T1000 (cell line): ENCODE measurements at places on chromosomes 3 and 15.
A peak's percentile ranks its signal among the peaks of the same experiment; 100 is the strongest.

DNA sequence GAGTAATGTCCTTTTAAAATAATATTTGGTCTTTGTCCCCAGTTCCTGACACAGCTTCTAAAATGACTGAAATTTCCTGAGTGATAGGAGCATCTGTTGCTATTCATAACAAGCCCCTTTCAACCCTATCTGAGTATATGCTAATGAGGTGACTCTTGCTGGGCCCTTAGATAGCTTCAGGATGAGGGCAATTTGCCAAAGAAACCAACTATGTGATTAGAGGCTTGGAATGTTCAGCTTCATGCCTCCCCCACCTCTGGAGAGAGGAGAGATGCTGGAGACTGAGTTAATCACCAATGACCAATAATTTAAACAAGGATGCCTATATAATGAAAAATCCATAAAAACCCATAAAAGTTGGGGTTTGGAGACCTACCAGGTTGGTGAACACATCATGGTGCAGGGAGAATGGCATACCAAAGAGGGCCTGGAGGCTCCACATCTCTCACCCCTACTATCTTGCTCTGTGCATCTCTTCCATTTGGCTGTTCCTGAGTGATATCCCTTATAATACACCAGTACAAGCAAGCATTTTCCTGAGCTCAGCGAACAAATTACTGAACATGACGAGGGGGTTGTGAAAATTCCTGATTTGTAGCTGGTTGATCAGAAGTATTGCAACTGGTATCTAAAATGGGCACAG, 189.2 kb downstream of the ECT2 start:
- peak; percentile 40 for DNase-seq

DNA sequence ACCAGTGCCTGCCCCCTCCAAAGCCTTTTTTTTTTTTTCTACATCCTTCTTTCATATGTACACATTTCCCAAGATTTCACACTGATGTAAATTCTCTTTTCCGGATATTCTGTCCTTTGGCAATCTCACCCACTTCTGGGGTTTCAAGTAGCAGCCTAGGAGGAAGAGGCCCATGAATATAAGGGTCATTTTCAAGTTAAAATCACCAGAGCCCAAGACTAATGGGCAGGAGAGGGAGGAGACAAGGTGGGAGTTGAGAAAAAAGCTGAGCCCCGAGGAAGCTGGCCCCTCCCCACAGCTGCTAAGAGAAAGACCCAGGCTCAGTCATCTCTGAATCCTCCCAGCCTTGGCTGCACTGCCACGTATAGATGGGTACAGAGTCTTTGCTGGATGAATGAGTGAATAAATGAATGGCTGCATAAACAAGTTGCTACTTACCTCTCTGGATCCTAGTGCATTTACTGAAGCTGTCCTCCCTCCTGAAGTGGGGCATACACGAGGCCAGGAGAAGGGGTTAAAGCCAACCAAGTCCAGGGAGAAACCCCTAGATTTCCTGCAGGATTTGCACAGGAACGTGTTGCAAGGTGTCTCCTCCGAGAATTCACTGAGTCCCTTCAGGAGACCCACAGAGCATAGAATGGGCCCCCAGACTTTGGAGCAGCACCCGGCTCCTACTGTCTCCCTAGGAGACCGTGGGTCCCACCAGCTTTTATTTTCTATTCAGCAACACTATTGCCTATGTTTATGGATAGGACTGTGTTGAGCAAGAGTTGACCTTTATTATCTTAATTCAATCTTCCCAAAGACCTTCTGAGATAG, 100.8 kb upstream of the LIPC start:
- DNase-seq, result no peak

- DNase-seq, result no peak
These were observed 6.5 kb downstream of the TPM1 start for GRCh38 chr15:63048776-63049665.

GRCh38 chr3:193586526-193586925, 6.5 kb upstream of the OPA1 start:
- DNase-seq, result no peak

DNA sequence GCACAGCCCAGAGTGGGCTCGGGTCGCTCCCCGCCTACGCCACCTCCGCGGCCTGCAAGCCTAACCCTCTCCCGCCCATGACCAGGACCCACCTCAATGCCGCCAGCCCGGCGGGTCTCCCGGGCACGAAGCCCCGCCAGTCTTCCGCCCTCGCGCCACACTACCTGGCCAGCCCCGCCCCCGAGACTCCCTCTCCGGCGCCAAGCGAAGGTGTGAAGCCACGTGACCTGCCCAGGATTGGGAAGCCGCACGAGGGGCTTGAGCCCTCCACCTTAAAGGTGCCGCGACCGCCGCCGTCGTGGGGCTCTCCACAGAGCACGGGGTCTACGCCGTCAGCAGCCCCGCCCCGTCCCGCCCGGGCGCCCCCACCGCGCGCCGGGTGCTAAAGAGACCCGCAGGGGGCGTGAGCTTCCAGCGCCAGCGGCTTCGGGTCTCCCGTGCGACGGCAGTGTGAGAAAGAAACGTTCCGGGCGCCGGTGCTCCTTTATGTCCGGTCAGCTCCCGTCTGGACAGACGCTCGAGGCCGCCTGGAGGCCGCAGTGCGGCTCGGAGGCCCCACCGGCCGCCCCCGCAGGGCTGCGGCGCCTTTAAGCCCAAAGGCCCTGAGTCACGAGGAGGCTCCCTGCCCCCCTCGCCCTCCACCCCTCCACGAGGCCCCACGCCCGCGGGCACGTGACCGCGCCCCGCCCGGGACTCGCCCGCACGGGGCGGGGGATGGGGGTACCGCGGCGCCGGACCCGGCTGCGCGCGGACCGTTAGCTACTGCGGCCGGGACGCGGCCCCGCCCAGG, at the start of gene CPEB1:
CPEB1 (minus strand) TSS at position 319 of the 790 bp plus-strand sequence. CDS start 18,904 bp downstream, outside the sequence.
- peak; percentile 1 for DNase-seq

- DNase-seq, result no peak
These were observed 19.2 kb downstream of the P3H2 start for GRCh38 chr3:190101320-190102011.

DNA sequence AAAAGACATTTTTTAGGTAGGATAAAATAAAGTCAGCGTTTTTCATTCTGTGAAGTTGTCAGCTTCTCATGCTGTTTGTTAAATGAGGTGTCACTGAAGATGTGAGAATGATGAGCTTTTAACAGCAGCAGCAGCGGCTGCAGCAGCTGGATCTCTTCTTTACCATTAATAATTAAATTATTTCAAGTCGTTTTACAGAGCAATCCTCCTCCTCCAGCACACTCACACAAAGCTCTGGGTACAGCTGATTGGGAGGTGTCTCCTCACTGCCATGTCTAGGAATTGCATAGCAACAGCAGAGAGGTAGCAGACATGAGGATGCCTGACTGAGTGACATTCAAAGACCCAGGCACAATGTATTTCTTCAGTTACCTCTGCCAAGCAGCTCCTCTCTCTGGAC, 46.7 kb upstream of the PLAAT1 start:
- no peak for DNase-seq

- DNase-seq, result no peak
These were observed 6.3 kb downstream of the EIF4A2 start for GRCh38 chr3:186789554-186790260.

GRCh38 chr3:65930648-65931047, 108.1 kb downstream of the MAGI1 start:
- no peak for DNase-seq

DNA sequence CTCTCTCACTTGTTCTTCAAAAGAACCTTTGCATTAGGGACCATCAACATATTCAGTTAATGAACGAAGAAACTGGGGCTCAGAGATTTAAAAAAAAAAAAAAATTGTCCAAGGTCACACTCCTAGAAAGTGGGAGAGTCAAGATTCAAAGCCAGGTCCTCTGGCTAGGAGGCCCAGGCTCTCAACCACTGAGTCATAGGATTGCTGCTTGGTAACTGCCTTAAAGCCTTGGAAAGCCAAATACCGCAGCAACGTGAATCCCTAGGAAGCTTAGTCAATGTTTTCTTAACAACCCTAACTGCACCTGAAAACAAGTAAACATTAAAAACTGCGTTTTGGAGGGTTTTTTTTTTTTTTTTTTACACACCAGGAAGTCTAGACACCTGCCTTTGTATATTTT, 156.8 kb downstream of the WNT5A start:
- peak; percentile 59 for DNase-seq

- no peak for DNase-seq
These were observed 327.1 kb downstream of the ZIC1 start for GRCh38 chr3:147736226-147736625.

- DNase-seq, result no peak
These were observed 47.0 kb downstream of the HCN4 start for GRCh38 chr15:73321496-73322450.

GRCh38 chr3:177437513-177438337, 240.4 kb upstream of the TBL1XR1 start:
- no peak for DNase-seq

- DNase-seq, result no peak
These were observed 913 bp upstream of the WNT7A start for GRCh38 chr3:13880811-13881156.

- no peak for DNase-seq
These were observed 17.5 kb downstream of the COPS2 start for GRCh38 chr15:49137861-49138260.

DNA sequence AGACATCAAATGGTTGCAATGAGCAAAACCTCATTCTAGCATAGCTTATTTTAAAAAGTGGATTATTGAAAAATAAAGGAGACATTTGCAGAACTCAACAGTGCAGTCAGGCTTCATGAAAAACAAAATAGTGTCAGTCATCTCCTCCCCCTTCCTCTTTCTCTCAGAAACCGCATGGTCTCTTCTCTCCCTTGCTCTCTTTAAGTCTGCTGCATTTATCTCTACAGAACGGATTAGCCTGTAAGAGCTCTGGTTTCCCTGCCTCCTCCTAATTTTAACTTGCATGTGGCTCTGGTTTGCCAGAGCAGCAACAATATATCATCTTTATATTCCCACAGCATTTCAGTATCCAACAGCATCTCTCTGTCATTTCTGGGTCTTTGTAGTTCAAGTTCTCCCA, 609.0 kb downstream of the MECOM start:
- no peak for DNase-seq

- peak; percentile 31 for DNase-seq
These were observed 425 bp upstream of the FYTTD1 start for GRCh38 chr3:197749315-197749600.

DNA sequence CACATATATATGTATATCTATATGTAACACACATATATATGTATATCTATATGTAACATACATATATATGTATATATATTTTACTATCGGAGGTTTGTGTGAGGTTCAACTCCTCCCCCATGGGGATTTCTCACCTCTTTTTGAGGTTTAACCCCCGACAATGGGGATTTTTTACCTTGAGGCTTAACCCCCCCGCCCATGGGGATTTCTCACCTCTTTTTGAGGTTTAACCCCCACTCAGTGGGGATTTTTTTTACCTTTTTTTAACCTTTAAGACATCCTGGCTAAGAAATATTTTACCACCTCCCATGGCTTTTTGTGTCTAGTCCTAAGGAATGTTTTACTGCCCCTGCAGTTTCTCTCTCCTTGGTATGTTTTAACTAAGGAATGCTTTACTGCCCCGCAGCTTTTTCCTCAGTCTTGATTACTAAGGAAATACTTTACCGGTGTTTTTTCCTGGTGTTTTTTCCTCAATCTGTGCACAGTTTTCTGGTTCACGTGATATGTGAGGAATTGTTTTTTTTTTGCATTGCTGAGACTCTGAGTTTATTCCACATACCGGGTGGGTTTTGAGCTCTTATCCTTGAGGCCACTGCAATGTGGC, 185.2 kb downstream of the KLF13 start:
- DNase-seq, result no peak

- DNase-seq, result no peak
These were observed 92.9 kb downstream of the UBE3A start for GRCh38 chr15:25345943-25346342.

DNA sequence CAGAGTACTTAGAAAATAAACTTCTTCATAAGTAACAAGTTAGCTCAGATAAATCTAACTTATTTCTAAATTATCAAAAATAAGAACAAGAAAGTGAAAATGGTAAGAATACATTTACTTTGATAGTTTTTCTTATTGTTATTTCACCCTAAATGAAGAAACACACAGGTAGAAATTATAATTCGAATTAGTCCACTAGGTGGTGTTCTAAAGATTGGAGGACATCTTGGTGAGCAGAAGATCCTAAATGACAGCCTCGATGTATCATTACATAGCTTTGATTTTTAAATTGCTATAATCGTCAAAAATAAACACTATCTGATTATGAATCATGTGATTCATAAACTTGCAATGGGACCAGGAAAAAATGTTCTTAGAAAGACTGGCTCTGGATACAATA, 280.8 kb upstream of the UBE2E2 start:
- DNase-seq, result no peak

DNA sequence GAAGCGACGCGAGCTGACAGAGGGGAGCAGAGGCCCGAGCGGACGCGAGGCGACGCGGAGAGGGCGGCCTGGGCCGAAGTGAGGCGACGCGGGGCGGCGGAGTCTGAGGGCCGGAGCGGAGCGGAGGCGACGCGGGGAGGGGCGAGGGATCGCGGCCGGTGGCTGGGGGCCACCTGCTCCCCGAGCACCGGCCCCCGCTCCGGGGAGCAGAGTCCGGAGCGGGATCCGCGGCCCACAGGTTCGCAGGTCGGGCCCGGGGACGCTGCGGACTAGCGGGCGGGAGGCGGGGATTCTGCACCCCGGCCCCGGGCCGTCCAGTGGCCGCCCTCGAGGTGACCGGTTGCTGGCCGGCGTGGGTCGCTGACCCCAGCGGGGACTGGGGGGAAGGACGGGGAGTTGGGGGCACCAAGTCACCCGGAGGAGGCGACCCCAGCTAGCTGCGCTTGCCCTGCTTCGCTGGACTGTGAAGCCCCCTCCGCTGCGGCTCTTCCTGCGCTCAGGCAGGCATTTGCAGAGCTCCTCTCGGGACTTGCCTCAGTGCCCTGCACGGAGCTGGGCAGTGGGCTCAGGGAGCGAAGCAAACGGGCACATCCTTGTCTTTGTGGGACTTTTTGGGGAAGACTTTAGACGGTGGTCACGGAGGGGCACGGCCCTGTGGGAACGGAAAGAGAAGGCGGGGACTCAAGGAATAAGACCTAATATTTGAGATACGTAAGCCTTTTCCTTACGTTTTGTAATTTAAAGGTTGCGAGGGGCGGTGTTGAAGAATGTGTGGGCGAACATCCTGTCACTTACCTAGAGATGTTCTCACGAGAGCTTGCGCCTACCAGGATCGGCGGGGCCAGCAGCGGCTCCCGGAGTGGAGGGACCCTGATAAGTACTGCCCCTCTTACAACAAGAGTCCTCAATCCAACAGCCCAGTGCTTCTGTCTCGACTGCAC, 566 bp downstream of the HMCES start:
- DNase-seq, result no peak

GRCh38 chr15:25238126-25238525, 200.7 kb downstream of the UBE3A start:
- DNase-seq, result no peak

GRCh38 chr3:40841131-40841530, 316.4 kb downstream of the ZNF621 start:
- no peak for DNase-seq
